ENCODE measurements at places on chromosomes 1 and 21.
A peak's percentile ranks its signal among the peaks of the same experiment; 100 is the strongest.

GRCh38 chr1:161185282-161185682, 8.0 kb upstream of the B4GALT3 start:
- DNase-seq, result no peak

GRCh38 chr1:116772648-116773045, 18.4 kb downstream of the CD2 start:
- no peak for DNase-seq

GRCh38 chr1:231951374-231951773, 324.8 kb downstream of the DISC1 start:
- DNase-seq, result no peak

GRCh38 chr1:31801458-31801857, 14.4 kb downstream of the SPOCD1 start:
- DNase-seq, result no peak

- no peak for DNase-seq
Measured at GRCh38 chr1:155553349-155553748, 9.3 kb downstream of the ASH1L start.

DNA sequence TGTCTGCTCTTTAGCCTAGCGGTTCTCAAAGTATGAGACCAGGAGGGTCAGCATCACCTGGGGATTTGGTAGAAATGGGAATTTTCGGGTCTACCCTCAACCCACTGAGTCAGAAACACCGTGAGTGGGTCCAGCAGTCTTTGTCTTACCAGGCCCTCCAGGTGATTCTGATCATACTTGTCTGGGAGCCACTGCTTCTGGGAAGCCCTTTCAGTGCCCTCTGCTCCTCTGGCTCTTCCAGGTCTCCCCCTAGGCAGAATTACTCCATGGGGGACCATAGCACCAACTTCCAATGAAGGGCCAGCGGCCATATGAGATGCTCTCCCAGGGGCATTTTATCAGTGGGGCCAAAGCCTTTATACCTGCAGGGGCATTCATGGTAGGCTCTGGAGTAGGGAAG, 81.0 kb upstream of the ETV3 start:
- DNase-seq, result no peak

GRCh38 chr1:180911640-180912191, 981 bp upstream of the KIAA1614 start:
- DNase-seq, result no peak

GRCh38 chr1:174935961-174936727, 63.6 kb upstream of the CACYBP start:
- DNase-seq, result no peak

GRCh38 chr1:31669433-31669785, 24.7 kb upstream of the PEF1 start:
- peak; percentile 60 for DNase-seq

DNA sequence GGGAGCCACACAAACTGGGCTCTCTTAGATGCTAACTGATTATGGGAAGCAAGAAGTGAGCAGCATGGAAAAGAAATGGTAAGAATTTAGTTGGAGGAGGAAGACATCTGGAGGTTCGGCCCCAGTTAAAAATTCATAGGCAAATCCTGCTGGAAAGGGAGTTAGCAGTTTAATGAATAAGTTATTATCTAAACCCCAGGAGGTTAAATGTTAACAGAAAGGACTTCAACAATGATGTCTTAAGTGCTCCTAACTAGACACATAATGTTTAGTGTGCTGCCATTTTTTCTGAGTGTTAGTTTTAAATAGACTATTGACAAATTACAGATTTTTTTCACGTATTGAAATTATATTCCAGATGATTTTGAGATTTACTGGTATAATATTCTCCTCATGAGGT, 1265.3 kb upstream of the ADGRL2 start:
- no peak for DNase-seq

DNA sequence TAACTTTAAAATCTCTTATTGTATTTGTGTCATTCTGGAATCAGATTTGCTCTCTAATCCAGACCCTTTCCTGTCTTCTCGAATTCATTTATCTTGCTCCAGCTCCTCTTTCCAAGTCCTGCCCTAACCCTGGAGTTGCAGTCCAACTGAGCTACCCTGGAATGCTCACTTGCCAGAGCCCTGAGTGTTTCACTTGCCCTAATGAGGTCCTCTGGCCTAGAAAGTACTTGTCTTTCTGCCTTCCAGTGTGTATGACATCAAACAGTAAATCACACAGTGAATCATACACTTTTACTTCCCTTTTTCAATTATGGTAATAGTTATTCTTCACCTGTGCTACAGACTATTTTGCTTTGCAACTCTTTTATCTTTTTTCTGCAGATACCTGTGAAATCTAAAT, 96.9 kb downstream of the NEK7 start:
- DNase-seq, result no peak

GRCh38 chr1:183199304-183199703, 13.2 kb downstream of the LAMC2 start:
- no peak for DNase-seq

GRCh38 chr1:108961752-108962486, 1.4 kb downstream of the CLCC1 start:
- no peak for DNase-seq

DNA sequence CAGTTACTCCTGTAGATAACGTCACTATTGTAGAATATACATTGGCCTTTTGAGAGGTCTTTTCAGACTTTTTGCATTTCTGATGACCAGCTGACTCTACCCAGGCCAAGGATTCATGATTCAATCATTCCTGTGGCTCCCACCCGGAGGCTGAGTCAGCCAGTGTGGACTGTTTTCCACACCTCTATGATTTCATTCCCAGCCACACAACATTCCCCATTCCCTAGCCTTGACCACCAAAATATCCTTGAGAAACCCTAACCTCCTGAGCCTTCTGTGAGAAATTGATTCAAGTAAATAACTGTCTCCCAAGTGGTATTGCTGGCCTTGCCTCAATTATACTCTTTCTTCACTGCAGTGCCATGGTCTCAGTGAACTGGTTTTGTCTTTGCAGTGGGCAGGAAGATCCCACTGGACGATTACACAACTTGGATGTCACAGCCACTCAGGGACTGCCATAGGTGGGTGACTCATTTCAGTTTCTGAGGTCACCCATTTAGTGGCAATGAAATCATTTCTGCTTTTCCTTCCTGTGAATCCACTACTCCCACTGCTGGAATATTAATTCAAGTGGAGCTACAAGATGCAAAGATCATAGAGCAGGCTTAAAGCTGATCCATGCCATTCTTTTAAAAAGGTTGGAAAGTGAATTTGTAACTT, 518.6 kb upstream of the ZP4 start:
- no peak for DNase-seq

Measured in cerebellar nuclear complex (tissue), 1 donor.